ENCODE measurements at places on chromosomes 6 and 20. TPM values are rescaled to one million over a fixed set of nuclear protein-coding genes. Genes with fewer than 3 reads are reported as not detected.

RBPJL gene
- total RNA-seq, result not detected

SLC22A16 gene
- not detected for total RNA-seq

ACTL10 gene
- 1.9 TPM for total RNA-seq

ARFGAP1 gene
- total RNA-seq, result 61.4 TPM

PTGIS gene
- total RNA-seq, result 295 TPM

NRN1 gene
- total RNA-seq, result 0.09 TPM

SLC22A2 gene
- total RNA-seq, result not detected

SIRPD gene
- total RNA-seq, result not detected

EYA2 gene
- 2.4 TPM for total RNA-seq

CNR1 gene
- total RNA-seq, result not detected

Measured in bronchial smooth muscle cell (primary cell).